ENCODE measurements at places on chromosomes 3 and 15.

GRCh38 chr15:89400116-89400781 lies 65.6 kb upstream of the POLG start:
- DNase-seq, result no peak

GRCh38 chr15:69731081-69731330 lies 278.4 kb downstream of the RPLP1 start:
- no peak for DNase-seq

DNA sequence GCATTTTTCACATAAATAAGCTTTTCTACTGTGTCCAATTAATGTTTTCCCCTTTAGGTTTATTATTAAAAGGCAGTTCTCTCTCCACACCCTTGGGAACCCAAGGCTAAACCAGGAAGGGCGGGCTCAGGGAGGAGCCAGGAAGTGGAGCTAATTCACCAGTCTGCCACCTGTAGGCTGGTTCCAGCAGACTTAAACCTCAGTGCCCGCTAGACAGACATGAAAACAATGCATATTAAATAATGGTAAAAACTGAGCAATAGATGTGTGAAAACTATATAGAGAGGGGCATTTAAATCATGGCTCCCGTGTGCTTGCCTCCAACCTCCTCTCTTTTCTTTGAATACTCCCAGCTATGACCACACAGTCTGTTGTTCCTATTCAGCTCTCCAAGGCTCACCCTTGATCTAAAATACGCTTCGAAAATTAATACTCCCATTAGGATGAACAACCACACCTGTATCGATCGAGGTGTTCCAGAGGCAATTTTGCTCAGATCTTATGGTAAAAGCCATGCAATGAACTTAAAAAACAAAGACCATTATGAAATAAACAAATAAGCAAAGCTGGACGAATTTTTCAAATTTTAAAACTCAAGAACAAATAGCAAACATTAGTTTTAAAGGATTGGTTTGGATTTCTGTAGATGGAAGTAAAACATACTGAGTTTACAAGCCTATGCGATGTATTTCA lies 253.3 kb downstream of the TJP1 start:
- DNase-seq, result no peak

- no peak for DNase-seq
Measured at GRCh38 chr15:73139744-73140553, 87.7 kb downstream of the NEO1 start.

GRCh38 chr15:74202452-74203401 lies at the start of gene STRA6:
TSS of gene STRA6 (minus strand) at chr15:74202787. CDS start at chr15:74202267, 520 bp downstream.
- no peak for DNase-seq

- DNase-seq, result no peak
Measured at GRCh38 chr3:5762506-5762905, 575.0 kb downstream of the EDEM1 start.

DNA sequence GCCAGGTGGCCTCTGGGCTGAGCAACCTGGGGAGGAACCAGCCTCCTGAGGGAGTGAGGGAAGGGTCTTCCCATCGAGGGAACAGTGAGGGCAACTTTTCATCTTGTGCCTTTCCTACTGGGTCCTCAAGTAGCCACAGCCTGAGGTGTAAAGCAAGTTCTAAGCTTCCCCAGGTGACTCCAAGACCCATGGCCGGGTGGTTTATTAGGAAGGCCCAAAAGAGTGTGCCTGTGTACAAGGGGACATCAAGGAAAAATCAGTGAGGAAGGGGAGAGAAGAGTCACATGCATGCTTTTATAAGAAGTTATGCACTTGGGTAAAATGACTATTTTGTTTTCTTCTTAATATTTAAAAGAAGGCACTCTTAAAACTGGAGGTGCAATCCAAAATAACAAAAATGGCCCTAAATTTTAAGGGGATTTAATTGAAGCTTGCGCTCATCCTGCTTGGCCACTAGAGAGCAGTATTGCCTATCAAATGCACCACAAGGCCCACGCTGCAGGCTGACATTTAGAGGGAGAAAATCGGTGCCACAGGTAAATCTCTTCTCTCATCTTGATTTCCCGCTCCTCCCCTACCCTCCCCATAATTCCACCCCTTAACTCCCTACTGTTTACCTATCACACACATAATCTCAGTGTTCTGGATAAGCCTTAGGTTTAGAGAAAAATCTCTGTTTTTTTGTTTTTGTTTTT lies 6.7 kb downstream of the NANOGP8 start:
- peak; percentile 81 for DNase-seq

DNA sequence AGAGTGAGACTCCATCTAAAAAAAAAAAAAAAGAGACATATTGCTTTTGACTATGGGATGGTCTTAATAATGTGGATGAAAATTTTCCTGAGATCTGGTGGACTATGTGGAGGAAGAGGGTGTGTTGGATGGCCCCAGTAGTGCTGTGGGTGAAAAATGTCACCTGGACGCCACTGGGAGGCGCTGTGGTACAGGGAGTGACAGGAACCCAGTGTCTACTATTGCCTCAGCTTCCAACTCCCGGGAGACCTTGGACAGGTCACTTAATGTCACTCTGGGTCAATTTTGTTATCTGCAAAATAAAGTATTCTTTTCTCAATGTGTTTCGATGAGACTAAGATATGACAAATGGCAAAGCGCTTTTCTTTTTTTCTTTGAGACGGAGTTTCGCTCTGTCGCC lies 27.7 kb upstream of the DCP1A start:
- DNase-seq, result peak; percentile 72

DNA sequence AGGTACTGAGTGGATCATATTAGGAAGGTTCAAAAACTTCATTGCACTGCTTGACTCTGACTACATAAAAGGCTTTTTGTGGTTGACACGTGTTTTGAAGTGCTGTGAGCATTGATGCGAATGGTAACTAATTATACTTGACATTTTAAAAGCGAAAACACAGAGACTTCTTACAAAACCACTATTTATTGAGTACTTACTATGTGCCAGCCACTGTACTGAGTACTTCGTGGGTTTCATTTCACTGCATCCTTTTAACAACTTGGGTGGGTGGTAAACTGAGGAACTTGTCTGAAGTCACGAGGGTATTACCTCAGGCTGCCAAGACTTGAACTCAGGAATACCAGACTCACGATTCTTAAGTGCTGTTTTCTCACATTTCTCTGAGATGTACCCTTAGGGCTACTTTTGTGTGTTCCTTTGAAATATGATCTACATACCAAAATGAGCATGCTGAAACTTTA lies 45.3 kb upstream of the PPP4R2 start:
- DNase-seq, result no peak

DNA sequence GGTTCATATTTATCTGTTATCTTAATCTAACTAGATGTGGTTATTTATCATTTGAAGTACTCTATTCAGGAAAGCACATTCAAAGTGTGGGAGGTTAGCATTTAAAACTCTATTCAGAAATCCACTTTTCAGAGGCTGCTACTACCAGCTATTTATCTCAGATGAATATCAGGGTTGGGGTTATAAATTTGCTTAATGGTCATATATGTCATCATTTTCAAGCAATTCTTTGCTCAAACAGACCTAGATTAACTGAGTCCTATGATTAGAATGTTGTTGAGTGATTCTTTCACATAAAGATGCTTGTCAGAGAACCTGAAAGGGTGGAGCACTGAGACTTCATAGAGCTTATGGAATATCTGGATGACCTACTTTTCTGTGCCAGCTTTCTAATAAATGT lies 436.9 kb upstream of the TGFBR2 start:
- DNase-seq, result no peak

GRCh38 chr3:115340586-115340985 lies 193.5 kb upstream of the ZBTB20 start:
- no peak for DNase-seq

DNA sequence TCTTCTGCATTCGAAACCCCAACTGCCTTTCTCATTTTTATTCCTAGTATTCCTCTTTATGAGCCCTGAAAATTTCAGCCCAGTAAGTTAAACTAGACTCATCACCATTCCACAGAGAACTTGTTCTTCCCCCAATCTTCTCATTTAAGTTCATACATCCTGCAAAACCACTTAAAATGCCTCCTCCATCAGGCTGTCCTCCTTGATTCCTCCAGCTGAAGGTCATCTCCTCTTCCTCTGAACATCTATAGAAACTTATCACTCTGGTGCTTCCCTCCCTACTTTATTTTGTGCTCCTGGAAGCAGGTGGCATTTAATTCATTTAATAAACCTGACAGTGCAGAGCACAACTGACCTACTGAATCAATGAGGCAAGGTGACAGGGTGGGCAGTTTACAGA lies 38.3 kb downstream of the VGLL4 start:
- no peak for DNase-seq

- no peak for DNase-seq
Measured at GRCh38 chr15:41734079-41734478, 40.2 kb upstream of the MAPKBP1 start.

DNA sequence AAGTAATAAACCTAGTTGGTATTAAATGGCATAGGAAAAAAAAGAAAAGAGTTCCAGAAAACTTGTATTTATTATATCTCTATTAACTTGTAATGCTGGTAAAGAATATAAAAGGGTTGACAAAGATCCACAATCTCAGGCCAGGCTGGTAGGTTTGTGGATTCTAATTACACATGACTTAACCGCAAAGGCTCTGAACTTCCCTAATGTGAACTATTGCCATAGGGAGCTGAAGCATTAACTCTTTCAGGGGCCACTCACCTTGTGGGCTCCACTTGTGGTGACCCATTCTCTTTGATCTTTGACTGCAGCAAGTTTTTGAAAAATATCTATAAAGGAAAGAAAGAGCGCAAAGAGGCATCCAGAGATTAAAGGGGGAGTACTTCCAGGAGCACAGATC lies 58.5 kb downstream of the NEK10 start:
- no peak for DNase-seq

GRCh38 chr3:53193466-53194209 lies 32.6 kb downstream of the PRKCD start:
- DNase-seq, result no peak

- no peak for DNase-seq
Measured at GRCh38 chr15:78974272-78974918, 29.5 kb upstream of the CTSH start.

DNA sequence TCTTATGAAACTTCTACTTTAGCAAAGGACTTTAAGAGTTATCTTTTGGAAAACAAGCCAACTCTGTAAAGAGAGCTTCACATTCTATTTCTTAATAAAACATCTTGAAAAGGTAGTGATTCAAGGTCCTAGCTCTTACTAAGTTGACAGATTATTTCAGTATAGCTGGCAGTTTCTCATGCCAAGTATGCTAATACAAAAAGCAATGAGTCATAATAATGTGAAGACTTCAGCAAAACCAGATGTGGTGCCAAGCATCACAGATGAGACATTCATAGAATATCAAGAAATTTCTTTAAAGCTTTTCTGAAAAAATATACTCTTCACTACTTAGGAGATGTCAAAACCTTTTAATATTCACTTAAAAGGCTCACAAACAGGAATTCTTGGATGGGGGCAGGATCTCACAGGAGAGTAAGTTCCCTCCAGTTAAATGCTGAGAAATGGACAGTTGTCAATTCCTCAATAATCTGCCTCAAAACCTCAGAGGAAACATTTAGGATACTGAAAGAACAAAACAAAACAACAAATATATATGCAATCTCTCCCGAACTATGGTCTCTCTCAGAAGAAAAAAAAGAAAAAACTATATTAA lies 45.6 kb downstream of the DCBLD2 start:
- DNase-seq, result no peak

GRCh38 chr3:128911911-128912310 lies 32.5 kb downstream of the ACAD9 start:
- no peak for DNase-seq

- peak; percentile 58 for DNase-seq
Measured at GRCh38 chr3:177358977-177359592, 161.8 kb upstream of the TBL1XR1 start.

- DNase-seq, result no peak
Measured at GRCh38 chr3:125058959-125059358, 3.2 kb upstream of the HEG1 start.

DNA sequence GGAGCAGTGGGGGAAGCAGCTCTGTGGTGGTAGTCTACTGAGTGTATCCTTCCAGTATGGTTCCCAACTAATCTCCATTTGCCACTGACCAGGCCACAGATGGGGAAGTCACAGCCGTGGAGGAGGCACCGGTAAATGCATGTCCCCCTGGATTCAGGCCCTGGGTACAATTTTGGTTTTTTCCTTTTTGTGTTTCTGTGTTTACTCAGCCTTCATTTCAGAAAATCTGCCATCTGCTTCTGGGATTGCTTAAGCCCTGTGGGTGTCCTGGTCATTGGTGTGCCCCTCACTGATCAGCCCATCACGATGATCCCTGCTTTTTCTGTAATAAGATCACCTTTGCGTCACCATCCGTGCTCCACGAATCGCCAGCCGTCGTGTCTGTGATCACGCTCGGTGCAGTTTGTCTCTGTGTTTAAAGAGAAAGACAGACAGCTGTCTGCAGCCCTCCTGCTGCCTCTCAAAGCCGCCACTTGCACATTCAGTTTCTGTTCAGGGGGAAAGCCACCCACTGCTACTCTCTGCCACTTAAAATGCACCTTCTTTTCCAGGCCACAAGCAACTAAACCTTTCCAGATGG lies 68.9 kb downstream of the DNASE1L3 start:
- no peak for DNase-seq

DNA sequence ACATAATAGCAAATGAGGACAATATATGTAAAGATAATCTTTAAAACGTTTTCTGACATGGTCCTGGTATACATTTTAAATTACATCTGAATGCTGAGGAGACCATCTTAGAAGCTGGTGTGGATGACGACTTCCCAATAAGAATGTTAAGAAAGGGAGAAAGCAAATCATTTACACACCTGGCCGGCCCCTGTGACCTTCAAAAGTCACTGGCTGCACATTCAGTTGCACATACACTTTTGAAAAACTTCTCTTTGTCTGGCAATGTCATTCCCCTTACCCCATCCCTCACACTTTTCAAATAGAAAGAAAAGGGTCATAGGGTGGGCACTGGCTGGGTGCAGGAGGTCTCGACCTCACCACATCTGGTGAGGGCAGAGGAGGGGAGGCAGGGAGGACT lies 391.0 kb downstream of the MECOM start:
- DNase-seq, result no peak

DNA sequence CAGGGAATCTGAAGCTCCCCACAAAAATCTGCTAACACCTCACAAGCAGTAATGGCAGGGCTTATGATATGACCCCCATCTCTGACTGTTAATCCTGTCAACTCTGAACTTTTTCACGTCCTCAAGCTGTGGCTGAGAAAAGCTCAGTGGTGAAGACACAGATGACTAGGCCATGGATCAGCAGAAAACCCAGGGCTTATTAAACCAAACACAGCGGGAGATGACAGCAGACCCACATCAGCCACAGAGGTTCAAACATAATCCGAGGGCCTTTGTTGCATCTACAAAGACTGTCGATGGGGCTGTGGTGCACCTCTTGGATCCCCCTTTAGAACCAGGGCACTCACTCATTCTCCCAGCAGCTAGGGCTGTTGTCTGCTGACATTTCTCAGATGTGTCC lies 50.4 kb downstream of the GLB1 start:
- no peak for DNase-seq

DNA sequence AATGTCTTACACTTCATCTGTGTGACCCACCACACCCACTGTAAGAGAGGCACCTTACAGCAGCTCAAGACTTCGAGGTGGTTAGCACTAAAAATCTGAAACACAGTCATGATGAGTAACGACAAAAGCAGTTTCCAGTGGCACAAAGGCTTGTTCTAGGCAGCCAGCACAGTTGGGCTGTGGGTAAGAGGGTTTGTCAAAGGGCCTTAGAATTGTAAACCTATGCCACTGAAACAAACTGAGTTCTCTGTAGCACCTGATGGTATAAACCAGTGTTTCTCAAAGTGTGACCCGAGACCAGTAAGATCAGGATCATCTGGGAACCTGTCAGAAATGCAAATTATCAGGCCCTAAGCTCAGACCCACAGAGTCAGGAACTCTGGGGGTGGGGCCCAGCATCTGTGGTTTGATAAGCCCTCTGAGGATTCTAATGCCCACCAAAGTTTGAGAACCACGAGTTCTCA lies 36.5 kb downstream of the DAPK2 start:
- DNase-seq, result no peak
